ENCODE measurements at places on chromosomes 16 and 17.
A peak's percentile ranks its signal among the peaks of the same experiment; 100 is the strongest.

- peak; percentile 60 for DNase-seq
These were observed 199.9 kb downstream of the LGALS9B start for GRCh38 chr17:20267459-20267842.

GRCh38 chr17:66373944-66374817, 71.8 kb downstream of the PRKCA start:
- peak; percentile 77 for DNase-seq

- DNase-seq, result peak; percentile 71
These were observed at the start of gene DUSP3 for GRCh38 chr17:43778337-43779144. TSS of gene DUSP3 (minus strand) at chr17:43778977. CDS start at chr17:43778924, 53 bp downstream.

DNA sequence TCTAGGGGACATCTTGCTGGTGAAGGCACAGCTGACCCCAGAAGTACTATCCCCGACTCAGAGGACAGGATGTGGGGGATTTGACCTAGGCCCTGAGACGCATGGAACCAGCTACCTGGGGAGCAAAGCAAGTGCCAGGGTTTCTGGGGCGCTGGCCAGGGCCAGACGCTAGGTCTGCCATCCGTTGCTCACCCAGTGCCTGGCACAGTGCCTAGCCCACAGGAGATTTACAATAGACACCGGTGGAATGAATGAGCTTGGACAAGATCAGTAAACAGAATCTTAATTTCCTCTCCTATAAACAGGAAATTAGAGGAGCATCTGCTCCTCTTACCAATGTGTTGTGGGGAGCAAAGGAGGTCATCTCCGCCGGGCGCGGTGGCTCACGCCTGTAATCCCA, 5.0 kb downstream of the RPRML start:
- DNase-seq, result no peak

DNA sequence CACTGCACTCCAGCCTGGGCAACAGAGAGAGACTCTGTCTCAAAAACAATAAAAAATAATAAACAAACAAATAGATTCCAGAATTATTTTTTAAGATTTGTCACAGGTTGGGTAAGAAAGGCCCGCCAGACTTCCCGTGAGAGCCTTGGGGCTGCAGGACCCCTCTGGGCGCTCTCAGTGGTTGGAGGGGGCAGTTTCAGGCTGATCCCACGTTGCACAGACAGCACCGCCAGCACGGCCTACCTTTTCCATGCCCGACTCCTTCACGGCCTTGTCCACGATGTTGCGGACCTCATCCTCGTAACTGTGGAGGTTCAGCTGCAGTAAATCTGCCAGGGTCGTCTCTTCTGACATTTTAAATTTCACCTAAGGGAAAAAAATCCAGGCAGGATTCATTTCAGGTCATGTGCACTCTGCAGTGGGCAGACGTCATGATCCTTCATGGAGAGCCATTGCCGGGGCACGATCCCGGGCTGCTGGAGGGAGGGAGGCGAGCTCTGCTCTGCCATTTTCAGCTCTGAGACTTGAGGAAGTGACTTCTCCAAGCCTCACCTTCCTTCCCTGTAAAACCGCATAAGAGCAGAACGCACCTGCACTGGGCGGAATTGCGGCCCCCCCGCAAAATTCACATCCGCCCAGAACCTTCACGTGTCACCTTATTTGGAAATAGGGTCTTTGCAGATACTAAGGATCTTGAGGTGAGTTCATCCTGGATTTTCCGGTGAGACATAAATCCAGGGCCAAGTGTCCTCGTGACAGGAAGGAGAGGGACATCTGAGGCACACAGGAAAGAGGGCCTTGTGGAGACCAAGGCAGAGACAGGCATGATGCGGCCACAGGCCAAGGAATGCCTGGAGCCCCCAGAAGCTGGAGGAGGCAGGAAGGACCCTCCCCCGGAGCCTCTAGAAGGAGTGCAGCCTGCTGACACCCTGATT, 66.8 kb downstream of the DNAH17 start:
- DNase-seq, result no peak

GRCh38 chr16:89701425-89702406, at the start of gene SPATA2L:
TSS of gene SPATA2L (minus strand) at chr16:89701705. CDS start at chr16:89701232, 473 bp downstream.
- DNase-seq, result peak; percentile 100

GRCh38 chr16:13833515-13833914, 86.4 kb upstream of the ERCC4 start:
- no peak for DNase-seq

DNA sequence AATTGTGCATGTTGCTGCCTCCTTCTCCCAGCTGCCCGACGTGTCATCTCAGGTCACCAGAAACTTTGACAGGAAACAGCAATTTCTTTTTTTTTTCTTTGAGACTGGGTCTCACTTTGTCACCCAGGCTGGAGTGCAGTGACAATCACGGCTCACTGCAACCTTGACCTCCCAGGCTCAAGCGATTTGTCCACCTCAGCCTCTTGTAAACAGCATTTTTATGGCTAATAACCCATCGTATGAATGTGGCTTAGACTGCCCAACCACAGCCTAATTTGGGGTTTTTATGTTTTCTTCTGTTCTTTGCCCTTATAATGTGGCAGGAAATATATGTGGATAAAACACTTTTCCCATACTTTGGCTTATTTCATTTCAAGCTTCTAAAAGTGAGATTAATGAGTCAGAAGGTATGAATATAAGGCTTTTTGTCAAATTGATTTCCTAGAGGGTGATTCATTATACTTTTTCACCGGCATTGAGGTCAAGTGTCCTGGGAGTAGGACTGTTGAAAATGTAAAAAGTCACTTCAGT, 31.0 kb upstream of the SLC5A10 start:
- no peak for DNase-seq
